ENCODE measurements at places on chromosomes 7 and 10.

GRCh38 chr10:62492012-62492869, 118.1 kb downstream of the ZNF365 start:
- peak; percentile 25 for DNase-seq

- no peak for DNase-seq
Measured at GRCh38 chr7:52447581-52448180, 587.8 kb upstream of the POM121L12 start.

- no peak for DNase-seq
Measured at GRCh38 chr10:79103129-79103528, 34.4 kb downstream of the ZMIZ1 start.

DNA sequence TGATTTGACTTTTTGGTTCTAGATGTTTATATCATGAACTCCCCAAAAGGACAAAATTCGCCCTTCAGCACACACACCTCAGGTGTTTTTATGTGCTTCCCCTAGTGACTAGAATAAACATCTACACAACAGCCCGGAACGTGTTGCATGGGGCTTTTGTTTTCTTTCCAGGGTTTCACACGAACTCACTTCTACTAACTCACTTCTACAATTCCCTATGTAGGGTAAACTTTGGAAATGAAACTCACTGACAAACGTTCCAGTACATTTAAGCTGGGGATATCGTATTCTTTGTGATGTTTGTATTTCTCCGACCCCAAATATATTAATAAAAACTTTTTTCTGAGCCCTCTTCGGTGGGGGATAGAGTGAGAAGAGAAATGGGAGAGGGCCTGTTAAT, 1.4 kb downstream of the TRA2A start:
- DNase-seq = peak; percentile 13

- DNase-seq = no peak
Measured at GRCh38 chr10:96857301-96858012, 25.4 kb downstream of the LCOR start.

GRCh38 chr7:55365205-55365674, at the start of gene LANCL2:
TSS of gene LANCL2 (plus strand) at chr7:55365337. CDS start at chr7:55366026, 689 bp downstream.
- DNase-seq = peak; percentile 70

- DNase-seq = no peak
Measured at GRCh38 chr7:881441-882234, 5.3 kb downstream of the GET4 start.

DNA sequence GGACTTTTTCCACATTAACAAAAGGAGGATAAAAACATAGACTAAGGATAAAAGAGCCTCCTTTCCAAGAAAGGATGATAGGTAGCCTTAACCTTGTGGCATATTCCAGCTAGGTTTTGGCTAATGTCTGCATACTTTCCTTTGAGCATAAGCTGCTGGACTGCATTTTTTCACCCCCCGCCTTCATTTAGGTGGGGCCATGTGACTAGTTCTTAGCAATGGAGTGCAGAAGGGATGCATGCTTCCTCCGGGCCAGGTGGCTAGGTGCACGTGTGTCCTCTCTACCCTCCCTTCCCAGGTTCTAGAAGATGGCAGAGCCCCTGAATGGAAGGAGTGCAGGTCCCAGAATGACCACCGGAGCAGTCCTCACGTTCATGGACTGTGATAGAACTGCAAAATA, 59.8 kb downstream of the BPGM start:
- no peak for DNase-seq

GRCh38 chr10:118266098-118266748, 75.9 kb downstream of the FAM204A start:
- DNase-seq = no peak

DNA sequence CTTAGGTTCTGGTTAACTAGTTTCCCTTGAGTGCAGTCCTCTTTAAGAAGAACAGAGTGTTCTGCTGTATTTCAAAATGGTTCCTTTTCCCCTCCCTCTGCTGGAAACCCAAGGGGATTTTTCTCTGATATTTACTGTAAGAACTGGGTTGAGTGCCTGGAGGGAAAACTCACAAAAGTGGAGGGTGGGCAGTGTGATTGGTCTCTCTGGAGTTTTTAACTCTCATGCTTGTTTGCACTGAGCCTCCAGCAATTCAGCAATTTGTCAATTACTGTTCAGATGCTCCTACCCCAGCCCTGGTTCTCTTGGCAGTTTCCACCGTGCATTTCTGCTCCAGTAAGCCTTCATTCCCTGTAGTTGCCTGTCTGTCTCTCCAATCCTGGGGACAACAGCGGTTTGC, 273.4 kb upstream of the SORCS1 start:
- DNase-seq = no peak

- DNase-seq = no peak
Measured at GRCh38 chr10:114305521-114305925, 66.5 kb downstream of the VWA2 start.

GRCh38 chr7:106551936-106552335, 109.0 kb downstream of the CCDC71L start:
- no peak for DNase-seq

DNA sequence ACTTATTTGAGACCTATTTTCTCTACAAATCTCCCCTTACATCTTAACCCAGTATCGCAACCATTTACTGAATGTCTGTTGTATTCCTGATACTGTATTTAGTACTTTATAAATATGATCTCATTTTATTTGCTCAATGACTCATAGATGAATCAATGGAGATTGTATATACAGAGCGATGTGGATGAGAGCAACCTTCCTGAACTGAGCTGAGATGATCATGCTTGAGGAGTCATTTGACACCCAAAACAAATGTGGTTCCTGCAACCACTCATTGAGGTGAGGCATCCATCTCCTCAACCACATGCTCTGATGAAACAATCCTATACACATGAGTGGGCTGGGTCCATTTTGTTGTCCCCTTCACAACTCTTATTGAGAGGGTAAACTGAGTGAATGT, 250.0 kb downstream of the CDC14C start:
- no peak for DNase-seq

GRCh38 chr7:158029509-158029908, 558.1 kb downstream of the PTPRN2 start:
- DNase-seq = no peak

DNA sequence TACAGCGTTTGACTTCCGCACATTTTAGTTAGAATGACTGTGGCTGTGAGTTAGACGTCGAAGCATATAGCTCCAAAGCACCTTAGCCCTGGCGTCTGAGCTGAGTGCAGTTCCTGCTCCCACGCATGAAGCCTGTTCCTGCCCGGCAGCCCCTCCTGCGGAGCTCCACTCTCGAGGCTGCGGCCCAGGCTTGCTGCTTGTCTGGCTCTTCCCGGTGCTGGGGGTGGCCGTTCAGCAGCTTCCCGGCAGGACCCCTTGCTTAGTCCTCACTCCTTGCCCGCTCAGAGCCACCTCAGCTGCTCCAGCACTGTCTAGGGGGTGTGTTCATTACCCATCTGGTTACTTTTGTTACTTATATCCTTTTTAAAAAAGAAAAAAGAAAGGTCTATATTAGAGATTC, 88.1 kb upstream of the DNAJB6 start:
- DNase-seq = no peak

- no peak for DNase-seq
Measured at GRCh38 chr10:80204677-80205476, 460 bp downstream of the ANXA11 start.

GRCh38 chr7:152330827-152331226, 105.0 kb downstream of the KMT2C start:
- DNase-seq = no peak

DNA sequence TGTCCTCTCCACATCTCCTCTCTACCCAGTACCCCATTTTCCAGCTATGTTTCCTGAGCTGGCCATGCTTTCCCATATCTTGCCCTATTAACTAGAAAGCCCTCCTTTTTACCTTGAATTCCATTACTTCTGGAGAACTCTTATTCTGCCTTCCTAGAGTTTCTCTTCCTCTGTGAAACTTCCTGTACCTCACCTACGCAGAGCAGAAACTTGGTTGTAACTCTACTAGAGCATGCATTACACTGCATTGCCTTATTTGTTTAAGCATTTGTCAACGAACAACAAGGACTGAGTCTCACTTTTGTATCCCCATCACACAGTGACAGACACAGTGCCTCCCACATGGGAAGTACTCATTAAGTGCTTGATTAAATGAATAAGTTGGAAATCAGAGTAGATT, 36.4 kb downstream of the VCL start:
- no peak for DNase-seq

GRCh38 chr7:124843336-124843735, 77.7 kb upstream of the GPR37 start:
- DNase-seq = no peak

DNA sequence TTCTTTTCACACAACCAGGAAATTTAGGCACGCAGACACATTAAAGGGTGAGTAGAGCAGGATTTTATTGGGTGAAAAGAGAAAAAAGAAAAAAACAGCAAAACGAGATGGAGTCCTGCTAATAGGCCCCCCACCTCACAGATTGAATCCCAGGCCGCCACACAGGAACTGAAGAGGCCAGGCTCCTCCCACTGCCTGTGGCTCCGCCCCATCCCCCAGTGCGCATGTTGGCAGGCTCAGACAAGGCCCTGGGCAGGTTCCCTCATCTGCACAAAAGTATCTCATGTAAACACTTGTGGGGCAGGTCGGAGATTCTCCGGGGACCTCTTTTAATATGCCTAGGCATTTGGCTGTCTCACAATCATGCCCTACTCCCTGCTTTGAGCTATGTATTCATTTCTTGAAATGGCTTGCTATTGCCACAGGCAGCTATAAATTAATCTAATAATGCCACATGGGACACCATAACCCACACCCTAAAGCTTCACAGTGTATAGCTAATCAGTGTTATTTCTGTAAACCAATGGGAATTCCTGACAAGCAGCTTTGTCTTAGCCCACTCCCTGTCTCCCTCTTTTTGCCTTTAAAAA, 76.2 kb upstream of the KIF5B start:
- DNase-seq = no peak

DNA sequence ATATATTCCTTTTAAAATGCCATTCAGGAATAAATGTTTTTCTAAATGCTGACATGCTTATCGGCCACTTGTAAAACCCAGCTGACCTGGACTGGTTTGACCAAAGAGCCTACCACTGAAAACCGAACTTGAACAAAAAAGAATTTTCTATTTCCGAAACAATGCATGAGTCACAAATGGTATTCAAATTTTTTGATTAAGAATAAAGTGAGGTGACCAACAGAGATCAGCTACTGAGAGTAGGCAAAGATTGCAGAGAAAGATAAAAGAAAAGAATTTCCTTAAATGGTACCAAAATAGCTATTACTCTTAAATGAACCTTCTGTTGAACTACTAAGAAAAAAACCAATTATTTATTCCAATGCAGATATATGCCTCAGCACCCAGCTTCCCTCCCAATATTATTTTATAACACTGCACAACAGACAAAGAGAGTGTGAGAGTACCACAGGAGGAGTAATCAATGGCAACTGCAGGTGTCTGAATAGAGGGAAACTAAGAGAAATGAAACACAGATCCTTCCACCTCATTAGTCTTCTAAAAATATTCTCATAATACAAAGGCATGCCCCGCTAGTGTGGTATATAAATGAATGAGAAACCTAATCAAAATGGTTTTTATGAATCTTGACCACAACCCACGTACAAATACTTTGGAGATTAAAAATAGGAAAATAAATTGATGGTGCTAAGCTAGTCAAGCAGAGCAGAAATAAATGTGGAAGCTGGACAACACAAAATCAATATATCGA, 20.1 kb downstream of the OSBPL3 start:
- DNase-seq = no peak

DNA sequence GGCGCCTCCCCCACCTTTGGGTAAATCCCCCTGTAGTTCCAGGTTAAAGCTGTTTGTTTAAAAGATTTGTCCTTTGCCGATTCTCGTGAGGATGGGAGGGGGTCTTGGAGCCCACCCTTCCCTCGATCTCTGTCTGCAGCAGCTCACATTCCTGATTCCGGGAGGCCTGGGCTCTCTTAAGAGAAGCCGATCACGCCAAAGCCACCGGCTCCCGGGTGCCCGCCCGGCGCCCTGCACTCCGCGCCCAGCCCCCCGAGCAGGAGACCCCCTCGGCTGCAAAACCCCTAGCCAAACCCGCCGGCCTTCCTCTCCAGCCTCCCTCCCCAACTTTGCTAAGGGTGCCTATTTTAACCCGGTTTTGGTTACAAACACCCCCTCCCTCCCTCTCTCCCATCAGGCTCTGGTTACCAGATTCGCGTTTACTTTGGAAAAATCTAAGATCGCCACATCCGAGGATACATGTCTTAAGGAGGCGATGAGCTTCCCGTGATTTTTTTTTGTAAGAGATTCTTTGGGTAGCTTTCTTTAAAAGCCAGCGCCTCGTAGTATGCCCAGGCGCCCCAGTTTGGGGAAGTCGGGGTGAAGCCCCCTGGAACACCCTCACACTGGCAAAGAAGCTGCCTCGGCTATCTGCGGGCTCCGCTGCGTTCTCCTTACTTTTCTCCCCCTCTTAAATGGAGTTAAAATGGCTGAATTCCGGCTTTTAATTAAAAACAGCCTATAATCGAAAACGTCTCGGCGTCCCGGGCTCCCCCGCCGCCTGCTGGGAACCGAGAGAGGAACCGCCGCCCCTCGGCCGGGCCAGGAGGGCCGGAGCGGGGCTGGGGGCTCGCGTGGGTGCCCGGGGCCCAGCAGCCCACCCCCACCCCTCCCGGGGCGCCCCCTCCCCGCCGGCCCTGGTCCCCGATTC, 983 bp downstream of the TNRC18 start:
- peak; percentile 39 for DNase-seq

DNA sequence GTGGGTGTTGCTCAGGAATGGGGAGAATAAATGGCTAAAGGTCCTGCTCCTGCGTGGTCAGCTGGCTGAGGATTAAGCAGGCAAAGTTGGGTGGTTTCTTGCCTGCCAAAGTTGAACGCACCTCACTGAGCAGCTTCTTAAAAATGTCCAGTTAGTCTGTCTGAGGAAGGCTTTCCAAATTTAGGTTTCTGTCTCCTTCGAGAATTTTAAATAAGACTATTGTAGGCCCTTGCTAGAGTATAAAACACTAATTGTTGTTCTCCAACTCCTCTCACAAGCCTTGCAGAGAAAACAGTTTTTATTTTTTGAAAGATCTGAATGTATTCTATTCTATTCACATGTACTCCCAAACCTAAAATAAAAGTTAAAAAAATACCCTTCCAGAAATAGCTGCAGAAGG, 122.0 kb upstream of the LAMB4 start:
- DNase-seq = peak; percentile 24

DNA sequence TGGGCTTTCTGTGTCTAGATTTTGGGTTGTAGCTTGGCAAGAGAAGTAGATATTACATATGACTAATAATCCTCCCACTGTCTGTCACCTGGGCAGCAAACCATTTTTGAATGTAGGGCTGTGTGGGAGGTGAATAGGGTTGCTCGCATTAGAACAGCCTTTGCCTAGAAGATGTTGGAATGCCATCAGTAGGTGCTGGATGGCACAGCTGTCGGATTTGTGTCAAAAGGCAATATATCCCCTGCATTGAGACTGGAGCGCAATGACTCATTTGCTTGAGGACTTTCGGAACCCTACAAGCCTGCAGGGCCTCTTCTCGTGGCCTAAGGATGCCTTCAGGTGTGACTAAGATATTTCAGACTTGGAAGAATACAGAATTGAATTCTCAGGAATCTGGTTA, 323.8 kb downstream of the GPR158 start:
- peak; percentile 73 for DNase-seq

GRCh38 chr10:118977835-118978234, 51.7 kb upstream of the NANOS1 start:
- no peak for DNase-seq

DNA sequence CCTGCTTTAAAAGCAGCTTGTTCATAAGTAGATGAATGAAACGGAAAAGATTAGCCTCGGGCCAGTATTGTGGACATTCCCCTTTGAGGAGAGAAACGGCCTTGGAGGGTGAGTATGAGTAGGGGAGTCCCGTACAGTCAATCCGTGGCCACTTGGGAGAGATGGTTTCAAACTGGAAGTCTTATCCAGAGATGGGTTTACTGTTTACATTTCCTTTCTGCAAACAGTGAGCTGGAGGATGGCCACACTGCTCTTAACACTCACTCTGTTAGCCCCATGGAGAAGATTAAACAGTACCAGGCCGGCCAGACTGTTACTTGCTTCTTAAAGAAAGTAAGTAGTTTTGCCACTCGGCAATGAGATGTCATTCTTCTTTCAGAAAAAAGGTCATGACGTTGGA, 20.3 kb downstream of the CALHM2 start:
- no peak for DNase-seq
